Common myeloid progenitor, CD34-positive (primary cell): ENCODE measurements at places on chromosomes 7 and 10.

GRCh38 chr10:24333736-24334135, 124.8 kb downstream of the KIAA1217 start:
- no peak for DNase-seq

- no peak for DNase-seq
These were observed 191.9 kb downstream of the PTN start for GRCh38 chr7:137151690-137152052.

DNA sequence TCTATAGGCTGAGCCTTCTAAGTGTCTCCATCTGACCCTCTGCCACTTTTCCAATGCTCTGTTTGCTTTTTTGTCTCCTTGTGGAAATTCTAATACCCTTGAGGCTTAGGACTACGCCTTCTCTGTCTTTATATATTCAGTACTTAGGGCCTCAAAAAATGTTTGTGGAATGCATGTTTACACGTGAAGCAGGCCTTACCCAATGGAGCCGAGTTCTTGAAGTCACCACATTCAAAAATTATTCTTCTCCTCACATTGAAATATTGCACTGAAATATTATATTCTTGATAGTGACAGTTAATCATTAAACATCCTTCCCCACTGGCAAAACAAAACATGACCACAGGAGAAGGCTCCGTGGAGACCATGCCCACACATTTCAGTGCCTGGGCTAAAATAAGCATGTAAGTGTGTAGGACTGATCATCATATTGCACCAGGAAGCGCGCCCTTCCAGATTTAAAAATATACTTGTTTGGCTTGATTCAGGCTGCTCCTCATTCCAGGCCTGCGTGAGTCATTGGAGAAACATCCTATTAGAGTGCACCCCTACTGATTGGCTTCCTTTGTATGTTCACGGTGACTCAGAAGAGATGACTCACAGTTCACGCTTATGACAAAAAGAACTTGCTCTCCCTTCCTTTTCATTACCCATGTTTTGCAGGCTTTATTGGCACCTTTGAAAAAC, 307.4 kb upstream of the AOAH start:
- peak; percentile 36 for DNase-seq

- DNase-seq, result no peak
These were observed 40.6 kb downstream of the NEBL start for GRCh38 chr10:20856484-20856883.

- DNase-seq, result no peak
These were observed 65.4 kb downstream of the SP8 start for GRCh38 chr7:20721086-20721810.

- DNase-seq, result no peak
These were observed 231.6 kb downstream of the TEX36 start for GRCh38 chr10:125451319-125451718.

- no peak for DNase-seq
These were observed 95.1 kb downstream of the BMPR1A start for GRCh38 chr10:86851328-86852207.

- no peak for DNase-seq
These were observed 98.5 kb upstream of the RAB11FIP2 start for GRCh38 chr10:118145256-118145655.

DNA sequence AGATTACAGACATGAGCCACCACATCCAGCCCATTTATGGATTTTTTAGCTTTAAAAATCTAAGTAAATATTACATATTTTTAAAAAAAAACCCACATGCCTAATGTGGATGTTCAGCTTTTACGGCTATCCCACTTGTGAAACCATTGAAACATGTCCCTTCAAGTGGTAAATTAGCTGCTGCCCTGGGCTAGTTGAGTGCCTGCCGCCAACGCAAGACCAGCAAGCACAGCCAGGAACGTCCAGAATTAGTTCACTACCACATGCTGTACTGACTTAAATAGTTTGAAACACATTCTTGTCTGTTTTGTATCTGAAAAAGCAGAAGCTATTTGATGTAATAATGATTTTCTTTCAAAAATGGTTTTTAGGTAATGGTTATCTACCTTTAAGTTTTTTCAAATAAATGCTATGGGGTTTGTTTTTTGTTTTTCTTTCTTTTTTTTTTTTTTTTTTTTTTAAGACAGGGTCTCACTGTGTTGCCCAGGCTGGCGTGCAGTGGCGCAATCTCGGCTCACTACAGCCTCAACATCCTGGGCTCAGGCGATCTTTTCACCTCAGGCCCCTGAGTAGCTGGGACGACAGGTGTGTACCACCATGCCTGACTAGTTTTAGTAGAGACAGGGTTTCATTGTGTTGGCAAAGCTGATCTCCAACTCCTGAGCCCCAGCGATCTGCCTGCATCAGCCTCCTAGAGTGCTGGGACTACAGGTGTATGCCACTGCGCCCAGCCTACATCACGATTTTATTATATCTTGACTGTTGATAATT, 57.0 kb downstream of the KLRG2 start:
- no peak for DNase-seq

- peak; percentile 64 for DNase-seq
These were observed at the start of gene TSPAN14 for GRCh38 chr10:80453842-80454512. TSS of gene TSPAN14 (plus strand) at chr10:80454310. CDS start at chr10:80489234, 34,924 bp downstream.

- peak; percentile 39 for DNase-seq
These were observed 13.1 kb downstream of the TAS2R41 start for GRCh38 chr7:143490717-143491306.

DNA sequence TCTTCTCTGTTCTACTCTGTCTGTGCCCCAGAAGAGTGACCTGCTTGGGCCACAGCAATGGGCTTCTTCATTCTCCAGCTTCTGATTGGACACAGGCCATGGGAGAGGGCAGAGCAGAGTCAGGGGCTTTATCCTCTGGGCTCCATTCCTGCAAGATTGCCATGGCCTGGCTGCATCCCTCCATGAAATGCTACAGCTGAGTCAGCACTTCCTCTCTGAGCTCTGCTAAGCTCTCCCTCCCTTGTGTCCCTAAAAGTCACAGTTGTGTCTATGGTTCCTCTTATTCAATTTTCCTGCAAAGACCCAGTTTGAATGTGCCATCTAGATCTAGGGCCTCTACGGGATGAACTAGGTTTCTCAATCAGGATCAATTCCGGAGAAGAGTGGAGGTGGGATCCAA, 903.8 kb downstream of the TYW1 start:
- DNase-seq, result no peak

GRCh38 chr10:99394761-99395386, 35.5 kb downstream of the GOT1 start:
- DNase-seq, result no peak

DNA sequence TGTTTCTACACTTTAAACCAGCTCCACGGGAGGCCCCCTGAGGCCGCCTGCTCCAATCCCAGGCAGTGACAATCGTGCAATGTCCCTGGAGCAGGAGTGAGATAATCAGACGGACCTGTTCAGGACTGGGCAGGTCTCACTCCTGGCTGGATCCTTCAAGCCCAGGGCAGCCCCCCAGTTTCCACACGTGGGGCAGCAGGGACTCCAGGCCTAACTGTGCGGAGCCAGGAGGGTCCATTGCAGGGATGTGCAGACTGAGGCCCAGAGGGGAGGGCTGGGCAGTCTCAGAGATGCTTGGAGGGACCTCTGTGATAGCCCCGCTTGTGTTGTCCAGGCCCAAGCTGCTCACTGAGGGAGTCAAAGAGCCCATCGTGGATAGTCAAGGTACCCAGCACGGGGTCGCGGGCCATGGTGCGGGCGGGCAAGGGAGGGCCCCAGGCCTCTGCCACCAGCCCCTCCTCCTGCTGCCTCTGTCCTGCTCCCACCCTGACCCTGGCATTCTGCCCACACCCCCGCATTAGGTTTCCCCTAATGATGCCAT, 110.5 kb upstream of the KCTD7 start:
- no peak for DNase-seq

DNA sequence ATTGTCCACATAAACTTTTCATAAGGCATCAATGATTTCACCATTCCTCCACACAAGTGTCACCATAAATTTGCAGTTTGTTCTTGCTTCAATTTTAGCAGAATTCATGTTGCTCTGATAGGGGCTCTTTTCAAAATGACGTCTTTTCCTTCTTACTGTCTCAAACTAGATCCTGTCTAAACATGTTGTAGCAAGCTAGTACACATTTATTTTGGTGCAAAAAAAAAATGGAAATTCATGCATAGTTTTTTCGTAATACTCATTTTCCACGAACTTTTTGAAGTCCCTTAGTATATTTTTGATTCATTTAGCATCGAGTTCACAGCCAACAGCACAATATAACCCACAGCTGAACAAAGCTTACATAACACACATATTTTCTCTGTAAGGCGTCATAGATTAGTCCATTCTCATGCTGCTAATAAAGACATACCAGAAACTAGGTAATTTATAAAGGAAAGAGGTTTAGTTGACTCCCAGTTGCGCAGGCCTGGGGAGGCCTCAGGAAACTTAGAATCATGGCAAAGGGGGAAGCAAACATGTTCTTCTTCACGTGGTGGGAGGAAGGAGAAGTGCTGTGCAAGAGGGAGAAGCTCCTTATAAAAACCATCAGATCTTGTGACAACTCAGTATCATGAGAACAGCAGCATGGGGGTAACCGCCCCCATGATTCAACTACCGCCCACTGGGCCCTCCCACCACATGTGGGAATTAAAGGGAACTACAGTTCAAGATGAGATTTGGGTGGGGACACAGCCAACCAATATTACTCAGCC, 301.5 kb downstream of the CCDC3 start:
- DNase-seq, result peak; percentile 9

DNA sequence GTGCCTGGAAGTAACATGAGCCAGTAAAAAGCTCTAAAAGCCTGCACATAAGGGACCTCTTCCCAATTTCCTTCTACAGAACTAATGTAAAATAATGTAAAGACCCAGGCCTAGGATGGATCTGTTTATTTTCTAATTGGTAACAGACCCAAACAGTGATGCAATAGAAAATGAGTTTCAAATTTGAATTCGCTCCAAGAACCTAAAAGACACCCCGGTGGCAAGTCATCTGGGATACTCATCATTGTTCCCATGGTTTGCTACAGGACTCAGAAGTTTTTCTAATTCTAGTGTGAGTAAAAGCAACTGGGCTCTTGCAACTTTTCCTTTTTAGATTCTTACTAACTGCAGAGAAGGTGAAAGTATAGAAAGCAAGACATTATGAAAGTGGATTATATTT, 271.3 kb upstream of the CACNA2D1 start:
- no peak for DNase-seq

GRCh38 chr7:137036768-137037167, 168.3 kb downstream of the CHRM2 start:
- no peak for DNase-seq

- DNase-seq, result no peak
These were observed 876 bp downstream of the GNAI1 start for GRCh38 chr7:80135309-80136104.

DNA sequence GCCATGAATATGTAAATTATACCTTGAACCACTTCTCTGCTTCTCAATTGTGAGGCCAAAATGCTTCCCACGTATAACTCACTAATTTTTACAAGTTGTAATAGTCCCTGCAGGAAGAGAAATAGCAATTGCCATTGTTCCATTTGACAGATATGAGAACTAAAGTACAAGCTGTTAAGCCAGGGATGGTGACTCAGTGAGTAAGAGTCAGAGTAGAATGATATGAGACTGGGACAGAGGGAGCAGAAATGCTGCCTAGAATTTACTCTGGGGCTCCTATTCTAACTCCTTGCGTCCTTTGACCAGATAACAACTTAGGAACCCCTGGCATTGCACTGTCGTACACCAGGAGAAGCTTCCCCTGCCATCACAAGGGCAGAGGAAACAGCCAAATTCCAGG, 45.1 kb upstream of the SEPTIN7 start:
- DNase-seq, result no peak

DNA sequence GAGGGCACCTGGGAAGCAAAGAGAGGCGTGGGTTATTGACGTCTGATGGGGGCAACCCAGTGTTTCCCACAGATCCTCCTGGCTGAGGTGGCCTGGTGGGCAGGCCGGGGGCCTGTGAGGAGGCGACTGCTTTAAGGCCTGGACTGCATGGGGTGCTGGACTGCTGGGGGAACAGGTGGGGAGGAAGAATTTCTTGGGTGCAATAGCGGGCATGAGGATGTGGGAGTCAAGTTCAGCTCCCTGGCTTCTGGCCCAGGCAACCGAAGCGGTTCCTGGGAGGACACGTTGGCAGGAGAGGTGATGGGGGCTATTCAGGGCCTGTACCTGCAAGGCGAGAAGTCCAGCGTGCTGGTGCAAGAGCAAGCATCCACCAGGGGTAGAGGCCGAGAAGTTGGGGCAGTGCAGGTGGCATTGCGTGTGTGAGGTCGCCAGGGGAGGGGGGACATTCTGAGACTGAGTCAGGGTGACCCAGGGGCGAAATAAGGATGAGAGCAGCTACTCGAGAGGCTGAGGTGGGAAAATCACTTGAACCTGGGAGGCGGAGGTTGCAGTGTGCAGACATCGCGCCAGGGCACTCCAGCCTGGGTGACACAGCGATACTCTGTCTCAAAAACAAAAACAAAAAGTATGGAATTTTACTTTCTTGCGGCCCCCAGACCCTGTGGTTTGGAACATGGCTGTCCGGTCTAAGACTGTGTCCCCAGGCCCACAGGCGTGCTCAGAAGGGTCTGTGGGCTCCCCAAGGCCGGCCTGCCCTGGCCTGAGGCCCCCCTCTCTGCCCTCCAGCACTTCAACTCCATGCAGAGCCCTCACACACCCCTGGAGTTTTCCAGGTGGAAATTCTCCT, 53.6 kb upstream of the ELN start:
- DNase-seq, result no peak

GRCh38 chr7:44867073-44867995, 18.0 kb downstream of the PURB start:
- no peak for DNase-seq

DNA sequence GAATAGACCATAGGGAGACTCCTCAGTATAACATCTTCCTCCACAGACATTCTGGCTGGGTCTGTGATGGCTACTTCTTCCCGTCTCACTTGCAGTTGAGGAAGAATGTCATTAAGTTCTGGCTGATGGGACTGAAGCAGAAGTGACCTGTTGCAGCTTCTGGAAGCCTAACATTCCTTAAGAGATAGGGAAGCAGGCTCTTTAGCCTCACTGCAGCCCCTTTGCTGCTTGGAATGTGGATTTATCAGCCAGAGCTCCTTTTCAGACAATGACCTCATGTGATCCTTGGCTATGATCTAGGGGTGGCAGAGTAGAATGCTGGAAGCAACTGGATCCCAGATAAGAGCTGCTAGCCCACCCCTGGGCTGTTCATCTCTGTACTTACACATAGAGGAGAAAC, 142.5 kb downstream of the RNF216 start:
- DNase-seq, result no peak

DNA sequence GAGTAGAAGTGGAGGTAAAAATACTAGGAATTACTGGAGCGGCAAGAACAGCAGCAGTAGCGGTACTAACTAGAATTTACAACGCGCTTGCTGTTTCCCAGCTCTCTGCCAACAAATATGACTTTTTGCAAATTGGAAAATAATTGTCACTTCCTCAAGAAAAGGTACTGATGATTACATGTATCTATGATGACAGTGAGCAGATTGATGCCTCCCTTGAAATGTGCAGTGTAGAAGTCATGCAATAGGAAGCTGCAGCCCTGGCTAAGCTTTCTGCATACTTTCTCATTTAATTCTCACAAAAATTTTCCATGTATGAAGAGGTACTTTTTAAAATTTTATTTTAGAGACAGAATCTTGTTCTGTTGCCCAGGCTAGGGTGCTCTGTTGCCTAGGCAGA, 49.9 kb downstream of the ANK3 start:
- DNase-seq, result no peak
